COLO829 (cell line): ENCODE measurements at places on chromosomes 1 and 21.

DNA sequence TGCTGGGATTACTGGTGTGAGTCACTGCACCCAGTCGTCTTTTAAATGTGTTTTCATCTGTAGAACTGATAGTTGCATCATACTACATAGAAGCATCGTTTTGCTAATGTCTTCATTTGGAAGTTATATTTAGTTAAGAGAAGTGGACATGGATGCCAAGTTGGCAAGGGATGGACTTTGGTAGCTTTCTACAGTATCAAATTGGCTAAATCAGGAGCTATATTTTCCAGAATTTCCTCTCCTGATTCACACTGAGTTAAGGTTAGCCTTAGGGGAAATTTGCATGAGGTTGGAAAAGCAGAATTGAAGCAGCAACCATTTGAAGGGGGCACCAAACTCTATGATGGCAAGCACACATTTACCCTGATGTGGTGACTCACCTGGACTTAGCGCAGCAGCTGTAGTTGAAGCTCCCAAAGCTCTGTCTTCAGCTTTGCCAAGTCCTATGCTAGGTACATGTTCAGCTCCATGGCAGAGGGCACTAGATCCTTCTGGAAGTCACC lies 43.9 kb downstream of the DUSP10 start:
- DNase-seq, result no peak

DNA sequence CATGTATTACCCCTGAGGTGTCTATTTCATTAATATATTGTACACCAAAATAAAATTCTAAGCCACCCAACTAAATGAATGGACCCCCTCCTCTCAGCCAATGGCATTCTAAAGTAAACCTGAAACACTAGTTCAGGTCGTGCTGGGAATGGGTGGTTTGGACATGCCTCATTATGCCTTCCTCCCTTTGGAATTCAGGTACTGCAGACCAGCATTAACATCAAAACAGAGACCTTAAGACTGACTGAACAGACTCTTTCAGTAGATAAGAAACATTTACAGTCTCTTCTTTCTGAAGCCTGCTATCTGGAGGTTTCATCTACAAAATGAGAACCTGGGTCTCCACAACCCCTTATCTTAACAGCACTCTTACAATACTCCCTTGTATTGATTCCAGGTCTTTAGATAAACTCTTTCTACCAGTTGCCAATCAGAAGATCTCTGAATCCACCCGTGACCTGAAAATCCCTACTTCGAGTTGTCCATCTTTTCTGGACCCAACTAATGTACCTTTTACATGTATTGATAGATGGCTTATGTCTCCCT lies 93.6 kb downstream of the PKN2 start:
- no peak for DNase-seq

- DNase-seq, result no peak
Measured at GRCh38 chr1:92831368-92831761, 475 bp upstream of the RPL5 start.

GRCh38 chr1:35882586-35882944 lies 444 bp upstream of the AGO1 start:
- DNase-seq, result no peak

DNA sequence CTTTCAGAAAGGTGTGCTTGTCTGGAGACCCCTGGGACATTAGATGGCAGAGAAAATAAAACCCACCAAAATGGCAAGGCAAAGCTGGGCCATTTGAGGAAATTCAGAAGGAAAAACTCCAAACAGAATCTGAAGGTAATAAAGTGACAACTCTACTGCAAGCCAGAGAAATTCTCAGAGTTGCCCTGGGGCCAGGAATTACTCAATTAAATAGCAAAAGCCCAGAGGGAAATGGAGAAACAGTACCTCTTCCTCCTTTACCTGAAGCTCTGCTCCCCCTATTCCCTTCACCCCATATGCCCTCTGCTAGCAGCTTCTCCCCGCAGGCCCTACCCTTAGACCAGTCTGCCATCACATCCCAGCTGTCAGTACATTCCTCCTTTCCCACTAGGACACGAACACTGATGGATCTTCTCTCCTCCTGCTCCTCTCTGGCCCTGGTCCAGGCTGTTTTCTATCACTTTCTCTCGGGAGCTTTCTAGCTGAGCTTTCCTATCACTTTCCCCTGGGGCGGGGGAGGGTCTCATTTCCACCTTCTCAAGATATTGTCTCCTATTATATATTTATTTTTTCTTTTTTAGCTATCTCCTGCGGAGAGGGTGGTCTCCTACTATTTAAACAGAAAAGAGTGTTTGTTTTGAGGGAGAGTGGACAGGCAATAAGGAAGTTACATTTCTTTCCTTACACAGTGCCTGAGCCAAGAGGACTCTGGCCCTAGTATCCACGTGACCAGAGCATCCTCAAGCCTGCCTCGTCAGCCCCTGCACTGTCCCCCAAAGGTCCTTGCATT lies 47.7 kb upstream of the RBM15 start:
- no peak for DNase-seq

DNA sequence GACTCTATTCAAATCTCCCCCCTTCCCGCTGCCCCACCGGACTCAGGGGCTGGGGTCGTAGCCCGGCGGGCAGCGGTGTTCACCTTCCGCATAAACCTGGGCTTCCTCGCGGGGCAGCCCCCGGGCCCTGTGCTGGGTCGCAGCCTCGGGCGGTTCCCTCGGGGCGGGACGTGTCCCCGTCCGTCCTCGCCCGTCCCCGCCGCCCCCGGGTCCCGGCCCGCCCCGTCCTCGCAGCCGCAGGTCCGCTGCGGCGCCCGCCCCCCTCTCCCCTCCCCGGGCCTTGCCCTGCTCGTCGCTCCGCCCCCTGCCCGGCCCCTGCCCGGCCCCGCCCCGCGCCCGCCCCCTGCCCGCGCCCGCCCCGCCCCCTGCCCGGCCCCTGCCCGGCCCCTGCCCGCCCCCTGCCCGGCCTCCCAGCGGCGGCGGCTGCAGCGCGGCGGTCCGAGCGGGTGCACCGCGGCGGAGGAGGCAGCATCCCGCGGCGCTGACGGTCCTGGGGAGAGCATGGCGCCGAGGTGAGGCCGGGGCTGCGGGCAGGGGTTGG lies at the start of gene COL18A1:
Gene COL18A1, plus strand, starts transcription at position 436 of the 541 bp plus-strand sequence. Its CDS starts 66 bp downstream, at position 502.
- DNase-seq, result peak; percentile 57

- no peak for DNase-seq
Measured at GRCh38 chr1:67824766-67825165, 8.5 kb downstream of the GNG12 start.

GRCh38 chr1:114219172-114219868 lies 65.7 kb upstream of the SYT6 start:
- no peak for DNase-seq

GRCh38 chr21:46216132-46216747 lies 12.3 kb downstream of the LSS start:
- DNase-seq, result no peak

- DNase-seq, result no peak
Measured at GRCh38 chr1:156767879-156768604, 707 bp downstream of the PRCC start.

GRCh38 chr1:37817481-37817880 lies 9.5 kb upstream of the YRDC start:
- peak; percentile 42 for DNase-seq

- DNase-seq, result no peak
Measured at GRCh38 chr1:232766241-232766890, 38.9 kb upstream of the MAP10 start.

DNA sequence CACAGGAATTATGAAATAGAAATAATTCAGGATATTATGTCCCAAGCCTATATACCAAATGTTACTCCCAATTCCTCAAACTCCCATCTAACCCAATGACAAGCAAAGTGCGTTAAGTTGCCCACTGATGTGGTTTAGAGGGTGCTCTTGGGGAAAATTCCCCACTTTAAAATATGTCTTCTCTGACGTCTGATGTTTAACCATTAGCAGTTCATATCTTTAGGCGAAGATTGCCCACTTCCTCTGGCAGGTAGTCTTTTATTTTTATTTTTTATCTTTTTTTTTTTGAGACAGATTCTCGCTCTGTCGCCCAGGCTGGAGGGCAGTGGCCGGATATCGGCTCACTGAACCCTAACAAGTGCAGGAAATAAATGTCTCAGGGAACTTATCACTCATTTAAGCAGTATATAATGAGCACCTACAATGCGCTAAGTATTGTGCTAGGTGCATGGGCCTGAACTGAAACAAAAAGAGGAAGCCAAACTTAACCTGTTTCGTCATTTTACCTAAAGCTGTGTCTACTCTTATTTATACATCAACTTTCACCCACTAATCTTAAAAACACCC lies 1.3 kb upstream of the LYST start:
- no peak for DNase-seq
